T-helper 17 cell (primary cell): ENCODE measurements at places on chromosomes 11 and 22. TPM values are rescaled to one million over a fixed set of nuclear protein-coding genes. Genes with fewer than 3 reads are reported as not detected.

DNA sequence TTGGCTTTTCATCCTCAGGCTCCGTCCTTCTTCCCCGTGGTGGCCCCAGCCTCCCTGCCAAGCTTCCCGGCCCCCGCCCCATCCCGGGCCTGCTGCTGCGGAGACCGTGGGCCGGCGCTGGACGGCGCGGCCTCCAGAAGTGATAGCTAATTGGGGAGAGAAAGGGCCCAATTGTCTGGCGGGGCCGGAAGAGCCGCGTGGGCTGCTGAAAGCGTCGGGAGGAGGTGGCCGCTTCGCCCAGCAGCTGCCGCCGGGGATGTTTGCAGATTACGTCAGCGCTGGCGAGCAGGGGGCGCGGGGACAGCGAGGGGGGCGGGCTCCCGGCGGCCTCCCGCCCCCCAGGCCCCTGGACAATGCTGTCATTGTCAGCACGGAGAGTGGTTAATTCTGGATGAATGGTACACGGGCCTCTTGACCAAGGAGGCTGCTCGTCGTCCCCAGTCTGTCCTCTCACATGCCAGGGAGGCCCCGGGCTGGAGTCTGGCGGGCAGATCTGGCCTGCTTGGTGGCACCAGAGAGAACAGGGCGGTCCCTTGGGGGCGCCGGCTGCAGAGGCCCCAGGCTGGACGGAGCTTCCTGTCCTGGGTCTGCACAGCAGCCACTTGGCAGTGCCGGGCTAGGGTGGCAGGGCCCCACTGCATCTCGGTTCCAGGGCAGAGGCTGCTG is 1.6 kb downstream of the SMIM38 start:
- DNase-seq = no peak

- no peak for DNase-seq
Observed at GRCh38 chr11:61488651-61489291, 19.8 kb upstream of the LRRC10B start.

DNA sequence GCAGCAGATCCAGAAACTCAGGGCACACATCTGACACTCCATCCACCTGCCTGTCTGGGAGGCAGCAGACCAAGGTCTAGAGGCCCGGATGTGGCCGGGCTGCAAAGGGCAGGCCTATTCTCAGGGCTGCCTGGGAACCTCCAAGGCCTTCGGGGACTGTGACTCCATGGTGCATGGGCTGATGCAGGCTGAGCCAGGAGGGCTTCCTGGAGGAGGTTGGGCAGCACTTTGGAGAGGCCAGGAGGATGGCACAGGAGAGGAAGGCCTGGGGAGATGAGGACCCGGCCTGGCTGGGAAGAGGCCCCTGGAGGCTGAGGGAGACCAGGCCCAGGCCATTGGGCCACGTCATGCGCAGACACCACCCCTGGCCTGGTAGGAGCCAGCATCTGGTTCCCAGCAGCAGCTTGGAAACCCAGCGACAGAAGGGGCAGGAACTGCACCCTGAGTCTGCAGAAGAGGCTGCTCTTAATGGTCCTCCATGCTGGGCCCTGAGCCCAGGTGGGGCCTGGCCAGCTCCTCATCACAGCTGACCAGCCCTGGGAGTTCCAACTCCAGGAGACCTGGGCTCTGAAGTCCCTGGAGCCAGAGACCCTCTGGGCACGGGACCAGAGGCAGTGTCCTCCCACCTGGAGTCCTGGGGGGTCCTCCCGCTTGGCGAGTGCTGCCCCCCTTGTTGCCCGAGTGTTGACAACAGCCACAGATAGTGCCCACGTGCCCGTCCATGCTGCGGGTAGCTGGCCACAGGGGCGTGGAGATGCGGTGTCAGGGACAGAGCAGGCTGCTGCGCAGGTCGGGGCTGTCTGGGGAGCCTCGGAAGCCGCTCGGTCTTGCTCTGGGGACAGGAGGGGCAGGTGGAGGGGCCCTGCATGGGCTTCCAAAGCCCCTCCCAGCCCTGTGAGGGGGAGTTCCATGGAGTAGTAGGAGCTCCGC is 5.5 kb downstream of the PHLDA2 start:
- DNase-seq = no peak

The CBLIF gene
- not detected for total RNA-seq

DNA sequence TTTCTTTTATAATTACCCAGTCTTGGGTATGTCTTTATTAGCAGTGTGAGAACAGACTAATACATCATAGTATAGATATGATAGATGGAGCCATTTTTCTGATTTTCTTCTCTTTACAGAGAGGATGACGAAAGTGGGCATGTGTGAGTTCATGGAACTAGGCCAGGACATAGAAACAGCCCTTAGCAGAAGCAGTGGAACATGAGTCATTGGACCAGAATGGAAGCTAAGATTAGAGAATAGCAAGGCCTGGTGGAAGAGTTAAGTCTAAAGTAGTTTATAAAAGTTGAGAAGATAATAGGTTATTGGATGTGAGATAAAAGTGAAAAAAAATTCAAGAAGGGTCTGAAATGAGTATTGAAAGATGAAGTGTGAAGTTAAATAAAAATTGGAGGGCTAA is 97.0 kb upstream of the MPPED2 start:
- no peak for DNase-seq

The CST6 gene
- not detected for total RNA-seq

DNA sequence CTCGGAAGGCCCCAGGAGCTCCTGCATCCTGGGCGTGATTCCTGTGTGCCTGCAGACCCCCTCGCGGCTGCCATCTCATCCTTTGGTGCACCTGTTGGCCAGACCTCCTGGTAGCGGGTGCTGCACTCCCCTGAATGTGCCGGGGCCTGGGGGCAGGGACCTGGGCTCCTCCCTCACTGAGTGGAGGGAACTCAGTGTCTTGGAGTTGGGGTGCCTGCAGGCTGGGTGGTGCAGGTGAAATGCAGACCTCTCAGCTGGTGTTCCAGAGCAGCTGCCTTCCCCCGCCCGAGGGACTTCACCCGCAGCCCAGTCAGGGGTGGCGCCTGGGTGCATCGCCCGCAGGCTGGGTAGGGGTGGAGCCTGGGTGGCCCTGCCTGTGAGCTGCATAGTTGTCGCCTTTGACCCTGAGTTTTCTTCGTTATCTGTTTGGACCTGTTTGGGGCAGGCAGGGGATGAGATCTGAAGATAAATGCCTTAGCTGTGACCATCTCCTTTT is 31.4 kb downstream of the LRP5 start:
- no peak for DNase-seq

The KRTAP5-1 gene
- not detected for total RNA-seq

GRCh38 chr11:44866286-44866685 is 84.4 kb downstream of the TP53I11 start:
- no peak for DNase-seq

DNA sequence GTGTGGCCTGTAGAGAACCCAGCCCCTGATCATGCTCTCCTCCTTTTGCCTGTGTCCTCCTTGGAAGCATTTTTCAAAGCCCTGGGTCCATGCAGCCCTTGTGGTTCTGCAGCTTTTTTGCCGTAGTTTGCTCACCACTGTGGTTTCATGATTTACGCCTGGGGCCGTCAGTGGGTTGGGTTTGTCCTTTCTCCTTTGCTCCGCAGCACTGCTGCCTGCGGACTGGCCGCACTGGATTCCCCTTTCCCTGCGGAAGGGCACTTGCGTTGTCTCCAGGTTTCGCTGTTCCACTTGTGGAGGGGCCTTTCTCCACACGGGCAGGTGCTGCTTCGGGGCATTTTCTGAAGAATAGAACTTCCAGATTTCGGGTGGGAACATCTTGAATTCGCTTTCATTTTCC is 1260.9 kb downstream of the BRD1 start:
- no peak for DNase-seq

DNA sequence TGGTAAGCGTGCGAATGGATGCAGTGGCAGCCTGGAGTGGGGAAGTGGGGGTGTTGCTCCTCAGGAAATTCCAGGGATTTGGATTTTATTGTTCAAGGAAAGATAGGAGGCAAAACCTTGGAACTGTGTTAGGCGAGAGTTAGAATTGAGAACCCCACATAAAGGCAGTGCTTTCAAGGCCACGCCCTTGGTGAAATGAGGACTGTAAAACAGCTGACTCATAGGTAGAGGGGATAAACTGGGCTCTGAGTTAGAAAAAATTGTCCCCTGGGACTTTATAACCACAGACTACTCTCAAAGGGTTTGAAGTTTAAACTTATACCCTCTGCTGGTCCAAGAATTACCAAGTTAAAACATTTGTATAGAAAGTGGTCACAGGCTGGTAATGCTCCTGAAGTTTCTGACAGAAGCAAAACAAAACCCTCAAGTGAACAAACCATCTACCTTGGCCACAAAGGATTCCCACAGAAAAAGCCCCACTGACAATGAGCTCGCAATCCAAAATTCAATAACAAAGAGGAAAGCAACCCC is 250.3 kb upstream of the TBCEL start:
- no peak for DNase-seq

The PANX3 gene
- not detected for total RNA-seq

DNA sequence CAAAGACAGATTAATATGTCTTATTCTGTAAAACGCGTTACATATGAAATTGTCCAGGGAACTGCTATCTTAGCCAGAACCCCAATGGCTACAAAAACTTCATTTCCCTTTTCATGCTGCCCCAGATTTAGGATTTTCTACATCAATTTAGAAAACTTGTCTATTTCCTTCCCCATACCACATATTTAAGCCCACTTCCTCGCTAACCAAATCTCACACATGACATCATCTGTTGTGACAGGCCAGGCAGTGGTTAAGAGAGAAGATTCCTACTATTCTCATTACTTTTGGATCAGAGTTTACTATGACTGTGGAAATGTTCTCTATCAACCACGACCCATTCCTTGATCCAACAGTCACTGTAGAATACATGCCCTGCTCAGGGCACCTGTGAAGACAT is 15.9 kb downstream of the CCDC82 start:
- DNase-seq = no peak

The ART1 gene
- not detected for total RNA-seq

DNA sequence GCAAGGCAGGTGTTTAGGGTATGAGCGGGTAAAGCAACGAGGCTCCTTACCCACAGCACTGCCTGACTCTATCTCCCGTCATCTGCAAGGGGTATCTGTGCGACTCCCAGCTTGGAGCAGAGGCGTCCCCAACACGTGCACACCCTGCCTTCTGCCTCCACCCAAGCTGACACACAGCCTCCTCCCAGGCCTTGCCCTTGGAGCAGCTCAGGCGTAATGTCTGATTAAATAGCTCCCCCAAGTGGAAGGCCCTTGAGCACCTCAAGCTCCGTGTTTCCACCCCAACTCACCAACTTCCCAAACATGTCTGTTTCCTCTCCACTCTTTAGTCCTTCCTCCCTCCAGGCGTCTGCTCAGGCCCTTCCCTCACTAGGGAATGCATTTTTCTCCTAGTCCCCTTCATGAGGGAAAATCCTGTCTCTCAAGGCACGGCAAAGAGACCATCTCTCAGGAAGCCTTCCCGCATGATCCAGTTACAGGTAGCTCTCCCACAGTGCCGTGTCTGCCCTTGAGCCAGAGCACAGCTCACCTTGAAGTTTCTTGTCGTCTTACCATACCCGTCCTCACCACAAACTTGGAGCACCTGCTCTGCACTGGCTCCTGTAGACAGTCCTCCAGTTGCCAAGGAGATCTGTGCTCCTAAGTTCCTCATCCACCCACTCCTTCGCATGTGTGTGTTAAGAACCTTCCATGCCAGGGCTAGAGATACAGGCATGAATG is 15.8 kb downstream of the CYB5R2 start:
- no peak for DNase-seq

GRCh38 chr11:57568330-57568766 is 876 bp upstream of the UBE2L6 start:
- no peak for DNase-seq

The PHLDA2 gene
- total RNA-seq = 2.8 TPM

DNA sequence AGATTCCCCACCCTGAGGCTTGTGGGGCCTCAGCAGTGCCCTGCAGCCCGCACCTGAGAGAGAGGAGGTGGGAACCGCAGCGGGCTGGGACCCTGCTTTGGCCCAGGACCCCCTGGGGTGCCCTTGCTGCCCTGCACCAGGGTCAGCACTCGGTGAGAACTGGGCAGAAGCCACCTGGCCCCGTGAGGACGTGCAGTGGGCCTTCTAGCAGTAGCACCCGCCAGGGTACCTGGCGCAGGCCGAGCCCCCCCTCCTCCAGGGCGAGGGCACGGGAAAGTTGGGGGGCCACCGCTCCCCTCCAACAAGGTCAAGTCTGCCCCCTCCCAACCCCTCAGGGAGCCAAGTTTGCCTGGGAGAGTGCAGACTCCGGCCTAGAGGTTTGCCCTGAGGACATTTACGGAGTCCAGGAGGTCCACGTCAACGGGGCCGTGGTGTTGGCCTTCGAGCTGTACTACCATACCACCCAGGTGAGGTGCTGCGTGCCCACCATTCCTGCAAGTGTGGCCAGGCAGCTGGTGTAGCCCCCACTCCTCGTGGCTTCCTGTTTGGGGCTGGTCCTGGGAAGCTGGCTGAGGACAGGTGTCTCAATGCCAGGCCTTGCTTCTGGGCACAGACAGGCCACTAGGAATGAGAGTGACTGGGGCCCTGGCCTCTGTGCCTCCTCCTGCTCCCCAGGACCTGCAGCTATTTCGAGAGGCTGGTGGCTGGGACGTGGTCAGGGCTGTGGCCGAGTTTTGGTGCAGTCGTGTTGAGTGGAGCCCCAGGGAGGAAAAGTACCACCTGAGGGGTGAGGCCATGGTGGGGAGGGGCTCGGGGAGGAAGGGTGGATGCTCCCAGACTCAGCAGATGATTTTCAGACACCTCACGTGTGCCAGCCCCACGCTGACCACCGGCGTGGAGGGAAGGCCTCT is 3.5 kb downstream of the PGGHG start:
- DNase-seq = peak; percentile 3

The NADSYN1 gene
- total RNA-seq = 114 TPM
